ENCODE measurements at places on chromosomes 1 and 21.

DNA sequence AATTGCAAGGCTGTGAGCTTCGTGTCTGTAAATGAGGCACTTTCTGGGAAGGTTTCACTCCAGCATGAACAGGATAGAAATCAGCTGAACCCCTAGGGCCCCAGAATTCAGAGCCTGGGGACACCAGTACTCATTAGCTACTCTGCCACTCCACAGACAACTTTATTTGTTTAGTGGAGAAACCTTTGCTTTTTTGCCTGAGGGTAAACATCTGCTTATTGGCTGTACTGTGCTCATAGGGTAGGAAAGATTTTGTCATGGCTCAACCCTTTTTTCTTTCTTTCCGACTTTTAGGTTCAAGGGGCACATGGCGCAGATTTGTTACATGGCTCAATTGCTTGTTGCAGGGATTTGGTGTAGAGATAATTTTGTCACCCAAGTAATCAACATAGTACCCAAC lies 138.4 kb upstream of the BACE2 start:
- DNase-seq = no peak

GRCh38 chr1:242405947-242406346 lies 118.5 kb downstream of the PLD5 start:
- DNase-seq = no peak

- no peak for DNase-seq
These were observed 59.1 kb upstream of the CRB1 start for GRCh38 chr1:197208945-197209344.

- DNase-seq = no peak
These were observed 488.5 kb upstream of the RUNX1 start for GRCh38 chr21:35537604-35538003.

GRCh38 chr1:238642231-238642630 lies 744.1 kb upstream of the CHRM3 start:
- peak; percentile 9 for DNase-seq

GRCh38 chr1:94922761-94923331 lies 4.1 kb downstream of the CNN3 start:
- no peak for DNase-seq

- peak; percentile 85 for DNase-seq
These were observed 23.1 kb upstream of the DNASE2B start for GRCh38 chr1:84374991-84375696.

DNA sequence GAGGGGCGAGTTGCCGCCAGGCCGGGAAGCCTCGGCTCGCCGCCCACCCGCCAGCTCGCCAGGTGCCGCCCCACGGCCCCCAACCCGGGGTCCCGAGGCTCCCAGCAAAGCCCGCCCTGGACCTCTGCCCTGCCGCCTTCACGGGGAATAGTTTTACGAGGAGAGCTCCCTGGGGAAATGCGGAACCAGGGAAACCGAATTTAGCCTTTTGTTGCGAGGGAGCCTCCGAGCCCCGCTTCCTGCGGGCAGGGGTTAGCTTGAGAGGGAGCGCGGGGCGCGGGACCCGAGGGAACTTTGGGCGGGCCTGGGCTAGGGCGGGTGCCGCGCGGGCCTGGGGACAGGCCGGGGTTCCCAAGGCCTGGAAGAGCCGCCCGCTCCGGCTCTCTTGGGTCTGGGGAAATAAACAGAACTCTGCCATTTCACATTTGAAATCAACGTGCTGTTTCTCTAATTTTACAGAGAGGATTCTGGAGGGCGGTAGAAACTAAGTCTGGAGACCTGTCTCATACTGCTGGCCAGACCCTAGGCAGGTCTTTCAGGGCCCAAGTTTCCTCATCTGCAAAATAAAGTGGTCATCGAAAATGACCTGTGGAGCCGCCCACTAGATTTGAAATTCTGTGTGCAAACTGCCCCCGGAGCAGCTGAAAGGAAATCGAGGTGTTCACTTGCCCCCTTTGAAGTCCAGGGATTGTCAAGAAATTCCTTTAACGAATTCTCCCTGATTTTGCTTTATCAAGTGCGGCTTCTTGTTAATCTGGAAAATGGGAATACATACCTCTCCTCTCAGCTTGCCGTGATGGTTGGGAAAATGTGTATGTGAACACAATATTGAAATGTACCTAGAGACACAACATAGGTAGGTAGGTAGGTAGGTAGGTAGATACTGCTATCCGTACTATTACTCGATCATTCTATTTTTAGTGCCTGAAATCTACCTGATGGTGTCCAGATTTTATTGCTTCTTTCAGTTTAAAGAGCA lies 749 bp upstream of the GLUL start:
- no peak for DNase-seq
